Aorta (tissue), 5 donors: ENCODE measurements at places on chromosomes 3 and 15. TPM values are rescaled to one million over a fixed set of nuclear protein-coding genes. Genes with fewer than 3 reads are reported as not detected.

DNA sequence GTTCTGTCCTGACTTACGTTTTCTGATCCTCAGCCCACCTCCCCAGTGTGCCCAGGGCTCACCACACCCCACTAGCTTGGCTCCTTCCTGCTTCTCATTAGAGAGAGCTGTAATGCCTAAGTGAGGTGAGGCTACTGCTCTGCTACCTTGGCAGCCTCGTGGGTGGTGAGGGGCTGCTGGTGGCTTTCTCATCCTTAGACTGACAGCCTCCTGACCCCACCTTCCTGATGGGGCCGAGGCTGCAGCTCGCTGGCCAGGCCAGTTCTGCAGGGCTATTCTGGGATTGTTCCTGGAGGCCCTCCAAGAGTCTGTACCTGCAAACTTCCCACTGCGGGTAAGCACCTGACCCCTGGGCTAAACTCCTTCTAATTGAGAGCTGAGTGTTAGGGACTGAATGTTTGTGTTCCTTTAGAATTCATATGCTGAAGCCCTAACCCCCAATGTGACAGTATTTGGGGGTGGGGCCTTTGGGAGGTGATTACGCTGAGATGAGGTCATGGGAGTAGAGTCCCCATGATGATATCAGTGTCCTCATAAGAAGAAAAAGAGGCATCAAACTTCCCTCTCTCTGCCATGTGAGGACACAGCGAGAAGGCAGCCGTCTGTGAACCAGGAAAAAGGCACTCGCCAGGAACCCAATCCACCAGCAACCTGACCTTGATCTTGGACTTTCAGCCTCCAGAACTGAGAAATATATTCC, 38.1 kb upstream of the IQSEC1 start:
- no peak for DNase-seq

- no peak for DNase-seq
These were observed 30.7 kb upstream of the TUSC7 start for GRCh38 chr3:116678853-116679252.

DNA sequence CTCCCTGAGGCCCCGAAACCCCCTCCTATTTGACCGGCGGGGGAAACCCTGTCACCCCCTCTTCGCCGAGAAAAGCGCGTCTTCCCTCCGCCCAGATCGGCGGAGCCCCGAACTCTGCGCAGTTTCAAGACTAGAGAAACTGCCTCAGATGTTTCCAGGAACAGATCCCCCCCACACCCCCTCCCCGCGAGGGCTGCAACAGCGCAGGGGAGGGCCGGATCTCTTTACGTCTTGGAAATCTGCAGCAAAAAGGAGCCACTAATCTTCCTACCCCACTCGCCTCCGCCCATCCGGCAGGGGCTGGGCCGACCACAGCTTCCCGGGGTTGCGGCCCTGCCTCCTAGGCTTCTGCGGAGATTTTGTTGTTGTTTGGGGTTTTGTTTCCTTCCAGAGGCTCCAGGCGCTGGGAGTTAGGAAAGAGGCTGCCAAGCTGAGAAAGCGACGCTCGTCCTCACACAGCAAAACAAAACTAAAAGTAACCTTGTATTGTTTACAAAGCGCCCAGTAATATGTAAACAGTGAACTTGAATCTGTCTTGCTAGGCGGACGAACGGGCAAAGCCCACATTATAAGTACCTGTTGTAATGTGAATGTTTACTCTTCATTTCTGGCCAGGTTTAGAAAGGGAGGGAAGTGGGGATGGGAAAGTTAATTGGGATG, 2.2 kb downstream of the FOXB1 start:
- DNase-seq = no peak

RAB6B gene
- 0.59 TPM for polyA plus RNA-seq

- no peak for DNase-seq
These were observed 2.7 kb upstream of the GALNT15 start for GRCh38 chr3:16171825-16172224.

DNA sequence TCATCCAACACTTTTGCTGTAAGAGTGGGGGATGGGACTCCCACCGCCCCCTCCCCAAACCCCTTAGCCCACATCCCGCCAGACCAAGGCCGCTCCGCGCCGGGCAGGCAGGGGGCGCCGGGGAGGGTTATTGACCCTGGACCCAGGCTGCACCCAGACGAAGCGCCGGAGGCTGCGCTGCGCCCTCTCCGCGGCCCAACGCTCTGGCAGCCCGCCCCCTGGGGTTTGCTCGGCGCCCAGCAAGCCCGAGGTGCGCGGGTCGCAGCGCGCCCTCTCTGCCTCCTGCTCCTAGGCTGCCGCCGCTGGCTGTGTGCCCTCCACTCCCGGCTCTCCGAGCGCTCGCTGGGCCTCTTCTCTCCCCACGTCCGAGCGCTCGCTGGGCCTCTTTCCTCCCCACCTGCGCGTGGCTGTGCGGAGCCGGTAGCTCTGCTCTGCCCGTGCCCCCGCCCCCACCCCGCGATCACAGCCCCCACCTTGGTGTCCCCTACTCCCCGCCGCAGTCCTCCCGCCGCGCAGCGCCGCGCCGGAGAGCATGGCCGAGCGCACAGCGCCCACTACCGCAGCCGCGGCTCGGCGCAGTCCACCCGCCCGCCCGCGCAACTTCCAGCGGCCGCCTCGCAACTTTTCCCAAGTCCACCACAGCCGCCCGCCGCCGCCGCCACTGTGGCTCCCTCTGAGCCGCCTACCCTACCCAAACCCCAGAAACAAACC, 1.2 kb downstream of the MECOM start:
- DNase-seq = peak; percentile 80

DNA sequence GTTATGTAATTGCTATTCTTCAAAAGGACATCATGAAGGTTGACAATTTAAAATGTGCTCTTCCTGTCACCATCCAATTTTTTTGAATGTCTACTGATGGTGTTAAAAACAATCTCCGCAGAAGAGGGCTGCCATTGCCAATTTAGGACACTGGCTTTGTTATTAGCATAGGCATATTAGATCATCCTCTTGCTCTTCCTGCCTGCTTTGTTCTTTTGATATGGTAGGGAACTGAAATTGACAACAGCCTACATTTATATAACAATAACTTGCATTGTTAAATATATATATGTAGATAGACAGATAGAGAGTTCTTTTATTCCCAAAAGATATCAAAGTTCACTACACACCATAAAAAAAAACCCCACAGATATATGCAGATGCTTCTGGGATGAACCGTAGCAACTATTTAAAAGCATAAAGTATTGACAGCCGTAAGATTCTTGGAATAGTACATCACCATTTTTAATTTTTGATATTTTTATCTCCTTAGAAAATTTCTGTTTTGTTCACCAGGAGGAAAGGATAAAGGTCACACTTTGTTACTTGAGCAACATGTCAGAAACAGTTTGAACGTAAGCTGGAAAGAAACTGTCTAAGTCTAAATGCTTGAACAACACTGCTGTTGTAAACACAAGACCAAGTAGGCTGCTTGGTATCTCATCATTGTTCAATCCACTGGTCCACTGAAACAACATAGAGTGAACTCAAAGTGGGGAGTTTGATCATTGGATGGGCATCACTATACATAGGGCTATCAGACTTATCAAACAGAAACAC, 66.5 kb downstream of the MDFIC2 start:
- DNase-seq = no peak

CCR1 gene
- polyA plus RNA-seq = 5.1 TPM

EPHA3 gene
- polyA plus RNA-seq = 1.0 TPM

- DNase-seq = no peak
These were observed 906.6 kb downstream of the TUSC7 start for GRCh38 chr3:117616227-117616626.

GRCh38 chr3:32460031-32460749, 42.5 kb downstream of the CMTM6 start:
- DNase-seq = no peak

ASB14 gene
- 0.08 TPM for polyA plus RNA-seq
